ENCODE measurements at places on chromosomes 11 and 22.
A peak's percentile ranks its signal among the peaks of the same experiment; 100 is the strongest.

GRCh38 chr11:27201454-27202302 lies 161.1 kb downstream of the BBOX1 start:
- no peak for DNase-seq

- DNase-seq = no peak
Observed at GRCh38 chr11:126153972-126154371, 57.5 kb downstream of the RPUSD4 start.

DNA sequence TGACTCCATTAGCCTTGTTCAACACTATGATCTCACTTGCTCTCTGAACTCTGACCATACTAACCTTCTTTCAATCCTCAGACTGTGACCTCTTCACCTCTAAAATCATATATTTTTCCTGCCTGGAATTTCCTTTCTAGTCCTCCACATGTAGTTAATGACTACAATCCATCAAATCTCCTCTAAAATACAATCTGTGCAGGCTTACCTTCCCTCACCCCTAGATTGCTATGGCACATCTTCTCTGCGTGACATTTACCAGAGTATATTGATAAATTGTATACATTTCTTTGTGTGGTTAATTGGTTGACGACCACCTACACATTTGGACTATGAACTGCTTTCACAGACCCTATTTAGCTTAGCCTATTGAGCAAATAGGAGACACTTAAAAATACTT lies 1330.2 kb upstream of the TENM4 start:
- DNase-seq = no peak

DNA sequence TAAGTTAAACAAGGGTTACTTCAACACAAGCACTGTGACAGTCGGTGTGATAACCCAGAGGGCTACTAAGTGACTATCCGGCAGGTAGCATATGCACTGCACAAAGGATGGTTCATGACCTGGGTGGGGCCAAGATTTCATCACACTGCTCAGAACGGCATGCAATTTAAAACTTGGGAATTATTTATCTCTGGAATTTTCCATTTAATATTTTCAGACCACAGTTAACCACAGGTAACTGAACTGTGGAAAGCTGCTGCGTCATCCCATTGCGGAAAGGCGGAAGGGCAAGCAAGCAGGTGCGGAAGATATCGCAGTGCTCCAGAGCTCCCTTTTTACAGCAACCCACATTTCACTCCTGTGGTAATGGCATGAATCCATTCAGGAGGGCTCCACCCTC lies 540.8 kb downstream of the INSC start:
- no peak for DNase-seq

DNA sequence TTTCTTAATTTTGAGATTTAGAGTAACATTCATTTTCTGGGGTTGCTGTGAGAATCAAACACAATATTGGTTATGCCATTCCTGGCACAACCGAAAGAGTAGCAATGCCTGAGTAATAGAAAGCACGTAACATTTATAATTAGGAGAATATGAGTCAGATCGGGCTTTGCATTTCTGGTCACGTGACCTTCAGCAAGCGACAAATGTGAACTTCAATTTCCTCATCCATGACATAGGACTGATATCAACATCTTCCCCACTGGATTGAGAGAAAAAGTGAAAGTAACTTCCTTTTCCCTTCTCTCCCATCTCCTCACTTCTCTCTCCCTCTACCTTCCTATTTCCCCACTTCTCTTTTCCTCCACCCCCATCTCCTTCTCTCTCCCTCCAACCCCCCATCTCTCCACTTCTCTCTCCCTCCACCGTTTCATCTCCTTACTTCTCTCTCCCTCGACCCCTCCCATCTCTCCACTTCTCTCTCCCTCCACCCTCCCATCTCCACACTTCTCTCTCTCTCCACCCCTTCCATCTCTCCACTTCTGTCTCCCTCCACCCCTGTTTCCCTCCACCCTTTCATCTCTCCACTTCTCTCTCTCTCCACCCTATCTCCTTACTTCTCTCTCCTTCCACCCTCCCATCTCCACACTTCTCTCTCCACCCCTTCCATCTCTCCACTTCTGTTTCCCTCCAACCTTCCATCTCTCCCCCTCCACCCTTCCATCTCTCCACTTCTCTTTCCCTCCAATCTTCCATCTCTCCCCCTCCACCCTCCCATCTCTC lies 33.5 kb upstream of the CAT start:
- DNase-seq = peak; percentile 49

- DNase-seq = no peak
Observed at GRCh38 chr11:6305297-6305696, 15.0 kb downstream of the CAVIN3 start.

DNA sequence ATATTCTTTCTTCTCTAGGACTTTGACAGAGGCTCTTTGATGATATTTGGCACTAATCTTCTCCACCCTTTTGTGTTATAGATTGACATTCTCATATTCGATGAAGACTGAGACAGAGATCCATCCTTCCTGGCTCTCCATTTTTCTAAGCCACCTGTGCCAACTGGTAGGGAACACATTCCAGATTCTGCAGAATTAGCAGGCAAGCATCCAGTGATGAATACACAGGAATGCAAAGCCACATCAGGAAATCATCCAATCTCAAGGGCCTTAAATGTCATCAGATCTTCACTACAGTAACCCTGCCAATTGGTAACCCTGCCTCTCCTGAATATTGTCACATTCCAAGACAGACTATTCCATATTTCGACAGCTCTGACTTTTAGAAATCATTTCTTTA lies 718.4 kb upstream of the API5 start:
- DNase-seq = no peak

DNA sequence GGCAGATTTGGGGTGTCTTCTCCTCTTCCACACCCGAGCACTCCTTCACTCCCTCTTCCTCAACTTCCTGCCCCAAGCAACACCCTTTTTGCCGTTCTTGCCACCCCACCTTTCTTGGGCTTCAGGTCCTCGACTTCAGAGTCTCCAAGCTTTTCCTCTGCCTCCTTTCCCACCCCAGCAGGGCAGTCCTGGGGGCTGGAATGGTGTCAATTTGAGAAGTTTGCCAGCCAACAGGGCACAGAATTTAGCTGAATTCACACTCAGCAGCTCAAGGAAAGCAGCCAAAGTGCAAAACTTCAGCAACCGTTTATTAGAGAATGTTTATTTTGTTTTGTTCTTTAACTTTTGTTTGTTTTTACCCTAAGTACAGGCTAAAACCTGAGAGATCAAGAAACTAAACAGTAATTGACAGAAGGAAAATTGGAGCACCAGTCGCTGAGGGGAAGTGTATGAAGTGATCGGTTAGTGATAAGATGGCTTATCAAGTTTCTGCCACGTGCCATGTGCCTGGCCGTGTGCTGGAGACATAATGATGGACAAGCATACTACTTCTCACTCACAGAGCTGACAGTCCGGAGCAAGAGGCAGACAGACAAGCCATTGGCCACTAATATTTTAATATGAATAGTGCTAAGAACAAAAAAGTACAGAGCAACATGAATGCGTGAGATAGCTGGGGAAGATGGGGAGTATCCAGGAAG lies 44.4 kb downstream of the AHNAK start:
- no peak for DNase-seq

GRCh38 chr11:128694618-128695481 lies 978 bp downstream of the FLI1 start:
- DNase-seq = no peak

- DNase-seq = no peak
Observed at GRCh38 chr22:21626735-21627469, 2.9 kb downstream of the YDJC start.

GRCh38 chr11:95144313-95145235 lies 54.9 kb downstream of the ENDOD1 start:
- DNase-seq = no peak

DNA sequence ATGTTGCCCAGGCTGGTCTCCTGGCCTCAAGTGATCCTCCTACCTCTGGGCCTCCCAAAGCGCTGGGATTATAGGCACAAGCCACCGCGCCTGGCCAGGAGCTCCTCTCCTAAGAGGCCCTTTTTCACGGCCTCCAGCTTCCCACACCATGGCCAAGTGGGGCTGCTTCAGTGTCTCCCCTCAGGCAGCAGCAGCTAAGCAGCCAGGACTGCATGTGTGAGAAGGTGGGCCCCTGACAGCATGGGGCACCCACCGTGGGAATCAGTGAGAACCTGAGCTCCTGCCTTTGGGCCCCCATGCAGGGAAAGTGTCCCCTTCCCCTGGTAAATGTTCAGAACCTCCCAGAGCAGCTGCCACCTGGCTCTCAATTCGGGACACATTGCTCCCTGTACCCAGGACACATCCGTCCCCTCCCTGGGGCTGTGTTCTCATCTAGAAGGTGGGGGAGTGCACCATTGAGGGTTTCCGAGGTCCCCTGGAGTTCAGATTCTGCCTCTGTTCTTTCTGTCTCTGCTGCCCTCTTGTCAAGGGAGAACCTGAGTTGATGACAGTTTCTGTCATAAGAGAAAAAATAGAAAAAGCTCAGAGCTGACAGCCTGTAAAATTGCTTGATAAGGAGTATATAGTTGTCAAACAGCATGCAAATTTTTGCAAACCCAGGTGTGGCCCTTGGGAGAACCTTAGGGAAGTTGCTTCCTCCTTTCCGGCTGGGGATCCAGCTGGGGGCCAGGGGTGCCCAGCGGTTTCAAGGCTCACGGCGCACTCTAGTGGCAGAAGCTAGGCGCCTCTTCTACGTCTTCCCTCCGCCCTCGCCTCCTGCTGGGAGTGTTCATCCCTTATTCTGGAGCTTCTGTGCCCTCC lies 29.7 kb downstream of the FAM83F start:
- DNase-seq = no peak

DNA sequence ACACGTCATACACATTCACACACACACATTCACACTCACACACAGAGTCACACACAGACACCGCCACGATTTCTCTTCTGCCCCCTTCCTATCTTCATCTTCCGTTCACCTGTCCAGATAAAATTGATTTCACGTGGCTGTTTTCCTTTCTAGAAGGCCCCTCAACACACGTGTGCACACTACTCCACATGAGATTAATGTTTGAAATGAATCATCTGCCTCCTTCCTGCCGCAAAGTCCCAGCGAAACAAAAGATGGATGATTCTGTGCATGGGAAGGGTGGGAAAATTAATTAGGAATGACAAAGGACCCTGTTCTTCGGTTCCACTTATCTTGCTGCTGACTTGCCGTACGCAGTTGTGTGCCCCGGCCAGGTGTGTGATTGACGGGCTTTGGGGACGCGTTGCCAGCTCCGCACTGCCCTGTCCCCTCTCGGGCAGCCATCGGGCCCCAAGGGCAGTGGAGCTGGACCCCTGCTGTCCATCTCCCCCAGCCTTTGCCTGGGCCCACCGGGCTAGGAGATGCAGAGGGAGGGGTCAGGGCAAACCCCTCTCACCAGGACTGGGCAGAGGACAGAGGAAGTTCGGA lies 73.8 kb downstream of the MPPED1 start:
- no peak for DNase-seq

DNA sequence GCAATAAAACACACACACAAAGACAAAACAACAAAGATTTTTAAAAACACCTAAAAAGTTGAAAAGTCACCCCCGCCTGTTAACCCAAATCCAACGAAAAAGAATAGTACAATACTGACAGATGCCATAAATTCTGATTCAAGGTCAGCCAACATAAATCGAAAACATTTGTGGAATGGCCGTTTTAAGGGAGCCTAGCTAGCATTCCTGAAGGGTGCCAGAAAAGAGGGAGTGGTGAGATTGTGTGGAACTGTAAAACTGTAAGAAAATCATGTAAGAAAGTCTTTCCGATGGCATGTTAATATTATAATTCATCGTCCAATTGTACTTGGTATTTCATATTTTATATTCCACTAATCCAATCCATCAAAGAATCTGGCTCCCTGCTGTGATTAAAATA lies 75.1 kb downstream of the RAB38 start:
- no peak for DNase-seq

DNA sequence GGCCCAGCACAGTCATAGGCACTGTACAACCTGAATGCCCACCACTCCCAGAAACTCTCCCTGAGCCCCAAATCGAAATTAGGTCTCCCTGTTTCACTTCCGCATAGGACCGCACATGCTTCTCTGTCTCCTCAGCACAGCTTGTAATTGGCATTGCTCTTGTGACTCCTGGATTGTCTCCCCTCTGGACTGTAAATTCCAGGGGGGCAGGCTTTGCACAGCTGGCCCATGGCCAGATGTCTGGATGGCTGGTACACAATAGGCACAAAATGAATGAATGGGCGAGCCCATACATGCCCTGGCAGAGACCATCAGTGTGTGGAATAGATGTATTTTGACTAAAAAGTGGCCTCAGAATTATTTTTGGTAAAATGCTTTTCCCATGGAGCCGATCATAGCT lies 63.3 kb upstream of the PHF21B start:
- no peak for DNase-seq

- no peak for DNase-seq
Observed at GRCh38 chr22:19120829-19121630, 1.2 kb downstream of the DGCR2 start.

GRCh38 chr11:9951807-9952206 lies 287.9 kb downstream of the SWAP70 start:
- no peak for DNase-seq

GRCh38 chr22:45882881-45883810 lies 93.8 kb downstream of the WNT7B start:
- DNase-seq = no peak

DNA sequence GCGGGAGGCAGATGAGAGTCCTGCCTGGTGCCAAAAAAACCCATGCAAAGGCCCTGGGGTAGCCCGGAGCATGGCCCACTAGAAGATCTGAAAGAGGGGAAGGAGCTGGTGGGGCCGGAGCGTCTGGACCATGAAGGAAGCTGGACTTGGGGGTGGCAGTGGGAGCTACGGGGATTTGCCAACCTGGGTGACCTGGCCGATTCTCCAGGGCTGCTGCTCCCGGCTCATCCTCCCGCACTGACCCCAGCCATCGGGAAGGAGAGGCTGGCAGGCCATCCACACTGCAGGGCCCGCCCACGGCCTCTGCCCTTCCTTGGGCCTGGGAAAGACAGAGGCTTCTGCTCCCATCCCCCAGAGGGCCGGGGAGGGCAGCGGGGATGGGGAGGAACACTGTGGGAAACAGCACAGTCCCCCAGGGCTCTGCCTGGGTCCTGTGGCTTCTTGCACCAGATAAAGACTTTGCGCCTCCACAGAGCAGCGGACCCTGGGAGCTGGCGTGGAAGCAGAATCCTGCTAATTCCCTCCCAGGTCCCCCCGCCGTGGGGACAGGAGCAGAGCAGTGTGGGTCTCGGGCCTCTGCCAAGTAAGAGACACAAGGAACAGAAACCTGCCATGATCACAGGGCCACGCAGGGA lies 87.1 kb upstream of the LINC01488 start:
- DNase-seq = no peak

DNA sequence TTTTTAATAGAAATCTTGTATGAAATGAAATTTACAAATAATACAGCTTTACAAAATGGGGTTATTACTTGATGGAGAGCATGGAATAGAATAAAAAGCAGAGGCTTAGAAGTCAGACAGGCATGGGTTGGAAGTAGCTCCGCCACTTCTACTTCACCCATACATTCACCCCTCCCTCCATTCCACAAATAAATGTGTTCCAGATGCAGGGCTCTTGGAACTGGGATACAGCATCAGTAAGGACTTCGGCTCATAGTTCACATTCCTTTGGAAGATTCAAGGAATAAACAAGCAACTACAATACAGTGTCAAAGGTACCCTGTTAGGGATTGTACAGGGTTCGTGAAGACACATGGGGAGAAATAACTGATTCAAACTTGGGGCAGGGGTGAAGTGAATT lies 156.8 kb downstream of the WNT11 start:
- DNase-seq = no peak

- no peak for DNase-seq
Observed at GRCh38 chr11:14882196-14882595, 9.8 kb downstream of the CYP2R1 start.

GRCh38 chr11:67364783-67365722 lies 8.3 kb downstream of the CLCF1 start:
- DNase-seq = no peak

- DNase-seq = no peak
Observed at GRCh38 chr22:24244144-24244787, 616 bp downstream of the GGT5 start.

GRCh38 chr11:95764267-95764898 lies 25.2 kb downstream of the FAM76B start:
- no peak for DNase-seq
